ENCODE measurements at places on chromosomes 4 and X. TPM values are rescaled to one million over a fixed set of nuclear protein-coding genes. Genes with fewer than 3 reads are reported as not detected.
A peak's percentile ranks its signal among the peaks of the same experiment; 100 is the strongest.

Gene PDGFC
- total RNA-seq, result 14.5 TPM

Gene PDE6B
- total RNA-seq, result 6.5 TPM

Gene TECRL
- total RNA-seq, result not detected

Gene IL15
- total RNA-seq, result 2.7 TPM

Gene MAGEA2
- 0.28 TPM for total RNA-seq

Gene RBM46
- total RNA-seq, result not detected

- H3K4me1 ChIP-seq, result no peaks in the 10 kb centered on the region
- no peak for DNase-seq
- no peak overlapping the region for H3K4me3 ChIP-seq
- no peaks in the 10 kb centered on the region for H3K36me3 ChIP-seq
Observed at GRCh38 chrX:153537526-153538295, 20.3 kb downstream of the ATP2B3 start.

DNA sequence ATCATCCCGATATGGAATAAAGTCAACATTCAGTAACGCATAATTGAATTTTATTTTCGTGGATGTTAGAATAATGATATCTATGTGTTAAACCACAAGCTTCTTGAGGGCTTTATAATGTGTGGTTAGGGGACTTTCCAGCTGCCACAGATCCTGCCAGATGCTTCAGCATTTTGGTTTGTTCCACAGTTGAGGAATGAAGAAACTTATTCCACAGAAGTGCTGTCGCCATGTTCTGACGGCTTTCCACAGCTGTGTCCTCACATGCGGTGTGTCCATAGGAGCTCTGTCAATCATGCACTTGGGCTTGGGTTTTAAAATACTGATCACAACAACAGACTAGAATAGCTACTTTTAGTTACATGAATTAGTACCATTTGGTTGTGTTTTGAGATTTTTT lies 411.9 kb downstream of the TRIML1 start:
- no peaks in the 10 kb centered on the region for H3K36me3 ChIP-seq
- DNase-seq, result no peak
- no peaks in the 10 kb centered on the region for H3K4me1 ChIP-seq
- no peak overlapping the region for H3K4me3 ChIP-seq
- no peak overlapping the region for H3K27ac ChIP-seq

GRCh38 chr4:125770814-125771398 lies 456.2 kb downstream of the FAT4 start:
- no peak overlapping the region for H3K27ac ChIP-seq
- DNase-seq, result no peak
- no peaks in the 10 kb centered on the region for H3K36me3 ChIP-seq
- no peaks in the 10 kb centered on the region for H3K27me3 ChIP-seq

GRCh38 chr4:107742196-107742595 lies 22.2 kb upstream of the PAPSS1 start:
- no peaks in the 10 kb centered on the region for H3K4me1 ChIP-seq
- no peak overlapping the region for H3K27ac ChIP-seq
- H3K27me3 ChIP-seq, result no peaks in the 10 kb centered on the region
- no peaks in the 10 kb centered on the region for H3K36me3 ChIP-seq

DNA sequence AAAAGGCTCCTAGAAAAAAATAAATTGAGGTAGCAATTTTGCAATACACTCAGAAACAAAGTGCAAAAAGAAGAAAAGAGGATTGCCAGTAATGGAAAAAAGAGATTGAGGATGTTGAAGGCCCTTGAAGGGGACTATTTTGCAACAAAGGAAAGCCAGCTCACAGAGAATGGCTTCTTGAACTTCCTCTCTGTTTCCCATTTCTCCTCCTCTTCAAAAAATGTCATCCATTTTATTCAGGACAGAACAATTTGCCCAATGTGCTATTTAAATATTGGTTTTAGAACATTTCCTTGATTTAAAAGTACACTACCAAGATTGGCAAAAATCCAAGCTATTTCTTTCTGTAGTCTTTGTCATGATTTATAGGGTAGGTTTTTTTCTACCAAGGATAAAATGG lies 60.2 kb downstream of the GASK1B start:
- no peaks in the 10 kb centered on the region for H3K36me3 ChIP-seq
- no peaks in the 10 kb centered on the region for H3K4me1 ChIP-seq
- no peak overlapping the region for H3K27ac ChIP-seq
- no peak overlapping the region for H3K4me3 ChIP-seq
- DNase-seq, result no peak

DNA sequence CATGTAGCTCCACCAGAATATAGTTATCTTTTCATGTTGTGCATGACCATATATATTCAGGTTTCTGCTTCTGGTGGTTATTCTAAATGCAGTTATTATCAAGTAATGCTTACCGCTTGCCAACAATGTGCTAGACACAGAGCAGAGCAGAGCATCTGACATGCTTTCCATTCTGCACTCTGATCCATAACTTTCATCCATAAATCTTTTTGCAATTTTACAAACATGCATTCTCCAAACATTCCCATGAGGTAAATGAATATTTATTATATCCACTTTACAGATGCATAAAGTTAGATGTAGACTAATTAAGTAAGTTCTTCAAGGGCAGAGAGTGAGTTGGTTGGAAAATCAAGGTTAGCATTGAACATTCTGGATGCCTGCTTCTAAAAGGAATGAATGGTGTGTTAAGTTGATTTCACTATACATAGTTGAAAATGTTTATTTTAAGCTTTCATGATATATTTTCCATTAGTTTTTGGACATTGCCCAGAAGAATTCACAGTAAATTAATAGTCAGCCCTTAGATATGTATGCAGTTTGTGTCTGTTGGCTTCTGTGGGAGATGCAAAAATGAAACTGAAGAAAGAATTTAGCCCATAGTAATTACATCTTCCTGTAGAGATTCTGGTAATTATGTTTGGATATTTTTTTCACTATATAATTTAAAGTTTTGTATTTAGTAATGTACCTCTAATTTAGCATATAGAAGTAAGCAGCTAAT lies 867.8 kb downstream of the CCSER1 start:
- H3K4me1 ChIP-seq, result no peaks in the 10 kb centered on the region
- no peak for DNase-seq

- no peaks in the 10 kb centered on the region for H3K27me3 ChIP-seq
- no peak overlapping the region for H3K4me3 ChIP-seq
- H3K27ac ChIP-seq, result peak overlapping the region; percentile 87
Observed at GRCh38 chr4:55347610-55348228, 1.7 kb downstream of the SRD5A3 start.

GRCh38 chr4:14768449-14768848 lies 233.8 kb upstream of the CPEB2 start:
- no peak for DNase-seq
- no peaks in the 10 kb centered on the region for H3K4me1 ChIP-seq
- no peak overlapping the region for H3K27ac ChIP-seq
- no peaks in the 10 kb centered on the region for H3K27me3 ChIP-seq

DNA sequence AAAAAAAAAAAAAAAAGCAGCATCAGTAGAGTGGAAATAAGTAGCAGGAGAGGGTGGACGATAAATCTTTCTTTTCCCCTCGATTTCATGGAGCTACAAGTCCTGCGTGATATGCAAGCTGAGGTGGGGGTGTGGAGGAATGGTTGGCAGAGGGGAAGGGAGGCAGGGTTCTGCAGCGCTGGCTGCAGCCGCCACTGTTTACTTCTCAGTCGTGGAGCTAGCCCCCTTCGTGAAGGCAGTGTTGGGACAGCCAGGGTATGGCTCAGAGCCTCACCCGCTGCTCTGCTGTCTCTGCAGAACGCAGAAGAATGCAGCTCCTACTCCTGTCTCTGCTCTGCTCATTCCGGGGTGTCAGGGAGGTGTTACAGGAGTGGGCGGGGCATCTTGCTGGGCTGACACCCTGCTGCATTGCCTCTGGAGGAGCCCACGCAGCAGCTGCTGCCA lies 140.6 kb downstream of the GPM6A start:
- peak overlapping the region; percentile 30 for H3K4me3 ChIP-seq
- H3K4me1 ChIP-seq, result no peaks in the 10 kb centered on the region
- no peak overlapping the region for H3K27ac ChIP-seq
- no peak for DNase-seq

DNA sequence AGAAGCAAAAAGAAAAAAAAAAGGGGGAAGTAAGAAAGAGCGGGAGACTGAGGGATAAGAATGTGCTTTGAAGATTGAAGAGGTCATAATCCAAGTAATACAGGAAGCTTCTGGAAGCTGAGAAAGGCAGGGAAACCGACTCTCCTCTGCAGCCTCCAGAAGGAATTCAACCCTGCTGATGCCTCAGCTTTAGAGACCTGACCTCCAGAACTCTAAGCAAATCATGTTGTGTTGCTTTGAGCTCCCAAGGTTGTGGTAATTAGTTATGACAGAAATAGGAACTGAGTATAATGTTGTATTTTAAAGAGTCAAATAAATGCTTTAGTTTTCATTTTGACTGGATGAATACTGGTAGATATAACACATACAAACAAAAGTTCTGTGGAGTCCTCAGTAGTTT lies 48.0 kb upstream of the FAT1 start:
- no peaks in the 10 kb centered on the region for H3K4me1 ChIP-seq
- no peak overlapping the region for H3K4me3 ChIP-seq
- H3K27ac ChIP-seq, result no peak overlapping the region
- H3K36me3 ChIP-seq, result no peaks in the 10 kb centered on the region
- no peak for DNase-seq

- H3K4me1 ChIP-seq, result no peaks in the 10 kb centered on the region
- no peak overlapping the region for H3K27ac ChIP-seq
- no peaks in the 10 kb centered on the region for H3K27me3 ChIP-seq
- no peak for DNase-seq
- H3K36me3 ChIP-seq, result no peaks in the 10 kb centered on the region
- no peak overlapping the region for H3K4me3 ChIP-seq
Observed at GRCh38 chrX:12567857-12568256, 223.4 kb upstream of the PRPS2 start.

DNA sequence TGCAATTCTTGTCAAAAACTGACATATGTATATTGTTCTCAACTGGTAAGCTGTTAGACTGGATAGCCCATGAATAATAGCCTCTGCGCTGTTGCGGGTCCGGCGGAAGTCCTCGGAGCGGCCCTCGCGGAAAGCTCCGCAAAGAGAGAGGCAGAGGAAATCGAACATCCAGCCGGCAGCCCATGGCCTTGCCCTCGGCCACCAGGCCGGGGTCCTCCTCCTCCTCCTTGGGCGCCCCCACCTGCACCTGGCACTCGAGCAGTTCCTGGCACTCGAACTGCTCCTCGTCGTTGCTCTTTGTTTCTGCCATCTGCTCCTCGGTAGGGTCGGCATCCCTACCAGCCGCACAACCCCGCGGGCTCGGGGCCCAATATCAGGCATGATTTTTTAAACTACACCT lies 1176.3 kb downstream of the PCDH18 start:
- no peaks in the 10 kb centered on the region for H3K4me1 ChIP-seq
- H3K36me3 ChIP-seq, result no peaks in the 10 kb centered on the region
- no peaks in the 10 kb centered on the region for H3K27me3 ChIP-seq
- H3K4me3 ChIP-seq, result no peak overlapping the region

GRCh38 chrX:21975242-21975641 lies 34.7 kb downstream of the SMS start:
- no peak overlapping the region for H3K4me3 ChIP-seq
- no peaks in the 10 kb centered on the region for H3K27me3 ChIP-seq
- no peak overlapping the region for H3K27ac ChIP-seq
- H3K36me3 ChIP-seq, result peaks cover 12% of the 10 kb centered on the region
- no peak for DNase-seq

- no peak overlapping the region for H3K27ac ChIP-seq
- no peaks in the 10 kb centered on the region for H3K4me1 ChIP-seq
- H3K4me3 ChIP-seq, result no peak overlapping the region
- no peaks in the 10 kb centered on the region for H3K36me3 ChIP-seq
- H3K27me3 ChIP-seq, result no peaks in the 10 kb centered on the region
- no peak for DNase-seq
Observed at GRCh38 chr4:73828956-73829355, 7.5 kb upstream of the CXCL6 start.

GRCh38 chr4:33386764-33387163 lies 2666.6 kb downstream of the PCDH7 start:
- no peak overlapping the region for H3K27ac ChIP-seq
- H3K36me3 ChIP-seq, result no peaks in the 10 kb centered on the region
- no peaks in the 10 kb centered on the region for H3K4me1 ChIP-seq
- no peaks in the 10 kb centered on the region for H3K27me3 ChIP-seq
- no peak overlapping the region for H3K4me3 ChIP-seq

GRCh38 chr4:188002323-188002722 lies 6.8 kb downstream of the ZFP42 start:
- no peak for DNase-seq
- H3K4me1 ChIP-seq, result no peaks in the 10 kb centered on the region
- H3K36me3 ChIP-seq, result no peaks in the 10 kb centered on the region

DNA sequence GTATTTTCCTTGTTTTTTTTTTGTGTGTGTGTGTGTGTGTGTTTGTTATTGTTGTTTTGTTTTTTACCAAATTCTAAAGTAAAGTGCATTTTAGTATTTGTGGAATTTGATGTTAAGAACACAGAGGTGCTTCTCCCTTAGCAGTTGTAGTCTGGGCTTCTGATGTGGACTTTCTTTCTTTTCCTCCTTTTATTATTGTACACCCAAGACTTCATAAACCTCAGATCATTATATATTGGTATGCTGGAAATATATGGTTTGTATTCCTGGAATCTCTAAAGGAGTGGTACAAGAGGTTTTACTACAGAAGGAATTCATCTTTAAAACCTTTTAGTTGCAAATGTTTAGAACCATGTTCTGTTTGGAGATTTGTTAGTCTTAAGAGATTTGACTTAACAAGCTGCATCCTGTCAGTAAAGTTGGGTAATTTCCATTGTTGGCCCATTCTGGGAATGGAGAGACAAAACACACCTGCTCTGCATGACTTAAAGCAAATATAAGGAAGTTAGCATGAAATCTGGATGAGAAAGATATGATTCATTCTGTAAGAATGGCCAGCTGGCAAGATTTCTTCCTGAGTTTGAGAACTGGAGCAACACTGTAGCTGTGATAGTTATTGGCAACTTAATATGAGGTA lies 64.0 kb downstream of the SMAD1 start:
- no peaks in the 10 kb centered on the region for H3K36me3 ChIP-seq
- H3K4me1 ChIP-seq, result peaks cover 26% of the 10 kb centered on the region
- H3K27ac ChIP-seq, result peak overlapping the region; percentile 71
- no peak overlapping the region for H3K4me3 ChIP-seq
- peak; percentile 74 for DNase-seq

GRCh38 chr4:42327323-42327722 lies 70.0 kb upstream of the SHISA3 start:
- H3K4me1 ChIP-seq, result no peaks in the 10 kb centered on the region
- H3K27me3 ChIP-seq, result no peaks in the 10 kb centered on the region
- no peaks in the 10 kb centered on the region for H3K36me3 ChIP-seq
- no peak for DNase-seq
- no peak overlapping the region for H3K27ac ChIP-seq
- H3K4me3 ChIP-seq, result no peak overlapping the region
